ENCODE measurements at places on chromosomes 2 and 18. TPM values are rescaled to one million over a fixed set of nuclear protein-coding genes. Genes with fewer than 3 reads are reported as not detected.

The CNDP1 gene
- polyA plus RNA-seq, result 2.6 TPM

- DNase-seq, result no peak
These were observed 1166.3 kb upstream of the ACVR2A start for GRCh38 chr2:146678516-146678915.

- no peak for DNase-seq
These were observed 122.0 kb downstream of the VIT start for GRCh38 chr2:36818542-36818941.

DNA sequence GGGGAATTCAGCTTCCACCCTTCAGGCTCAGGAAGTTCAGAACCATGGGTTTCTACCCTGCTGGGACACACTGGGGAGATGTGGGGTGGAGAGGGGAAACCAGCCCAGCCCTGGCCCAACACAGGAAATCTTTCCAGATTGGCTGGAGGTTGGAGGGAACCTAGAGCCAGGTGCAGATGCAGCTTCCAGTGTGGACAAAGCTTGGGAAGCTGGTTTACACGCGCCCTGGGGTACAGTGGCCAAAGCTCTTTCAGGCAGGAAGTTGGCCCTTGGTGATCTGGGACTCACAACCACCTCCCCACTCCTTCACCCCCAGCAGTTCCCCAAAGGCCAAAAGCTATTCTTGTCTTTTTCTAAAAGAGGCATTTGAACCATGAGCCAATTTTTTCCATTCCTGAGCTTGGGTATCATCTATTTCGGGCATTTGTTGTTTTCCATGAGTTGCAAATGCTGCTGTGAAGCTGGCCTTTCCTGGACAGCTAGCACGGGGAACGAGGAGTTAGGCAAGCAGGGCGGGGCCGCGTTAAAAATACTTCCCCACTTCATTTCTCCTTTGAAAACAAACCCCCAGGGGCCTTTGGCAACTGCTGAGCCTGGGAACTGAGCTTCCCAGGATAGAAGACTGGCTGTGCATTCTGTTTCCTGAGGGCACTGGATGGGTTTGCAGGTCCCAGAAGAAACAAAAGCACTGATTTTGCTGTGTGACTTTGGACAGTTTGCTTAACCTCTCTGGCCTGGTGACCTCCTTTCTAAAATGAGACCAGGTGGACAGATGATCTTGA, 3.1 kb upstream of the ARID5A start:
- DNase-seq, result no peak

DNA sequence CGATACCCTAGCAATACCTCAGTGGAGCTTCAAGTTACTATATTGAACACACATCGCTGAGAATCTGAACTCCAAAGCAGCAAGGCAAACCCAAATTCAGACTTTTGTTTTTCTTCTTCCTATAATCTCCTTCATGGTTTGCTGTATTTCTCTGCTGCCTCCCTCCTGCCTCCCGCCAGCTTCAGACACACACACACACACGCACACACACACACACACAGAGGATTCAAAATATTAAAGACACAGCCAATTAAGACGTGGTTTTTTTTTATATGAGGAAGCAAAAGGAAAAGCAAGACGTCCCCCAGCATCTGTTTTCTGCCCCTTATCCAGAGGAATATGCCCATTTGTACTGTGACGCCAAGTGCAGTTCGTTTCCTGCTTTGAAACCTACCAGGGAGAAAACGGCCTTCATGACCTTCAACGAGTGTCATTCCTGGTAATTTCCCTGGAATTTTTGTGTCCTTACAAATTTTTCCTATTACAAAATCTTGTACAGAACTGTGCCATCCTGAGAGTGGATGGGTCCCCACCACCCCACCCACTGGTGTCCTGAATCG, 547.9 kb upstream of the ID2 start:
- DNase-seq, result no peak
